Neural crest cell (in vitro differentiated cells): ENCODE measurements at places on chromosomes 3 and 15.

DNA sequence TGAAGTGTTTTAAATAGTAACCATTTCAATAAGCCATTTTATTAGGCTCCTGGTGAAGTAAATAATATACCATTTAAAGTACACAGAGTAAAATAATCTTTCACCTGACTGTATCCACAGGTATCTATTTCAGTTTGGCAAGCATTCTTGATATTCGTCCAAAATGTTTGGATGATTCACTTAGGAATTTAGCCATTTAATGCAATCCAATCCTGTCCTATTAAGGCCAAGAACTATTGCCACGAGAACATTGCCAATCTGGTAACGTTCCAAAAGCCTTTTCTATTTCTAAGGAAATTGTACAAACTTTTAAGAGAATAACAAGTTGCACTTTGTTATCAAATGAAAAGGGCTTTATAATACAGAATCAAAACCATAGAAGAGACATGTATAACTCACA is 209.8 kb upstream of the THRB start:
- no peaks in the 10 kb centered on the region for H3K36me3 ChIP-seq
- H3K27me3 ChIP-seq: no peaks in the 10 kb centered on the region
- no peak overlapping the region for H3K4me3 ChIP-seq
- no peak overlapping the region for H3K27ac ChIP-seq
- no peaks in the 10 kb centered on the region for H3K4me1 ChIP-seq

GRCh38 chr3:107699682-107700081 is 176.9 kb downstream of the BBX start:
- H3K4me1 ChIP-seq: peaks cover 32% of the 10 kb centered on the region
- H3K4me3 ChIP-seq: no peak overlapping the region
- peaks cover 6% of the 10 kb centered on the region for H3K36me3 ChIP-seq
- no peak overlapping the region for H3K27ac ChIP-seq
- DNase-seq: no peak
- no peaks in the 10 kb centered on the region for H3K27me3 ChIP-seq

DNA sequence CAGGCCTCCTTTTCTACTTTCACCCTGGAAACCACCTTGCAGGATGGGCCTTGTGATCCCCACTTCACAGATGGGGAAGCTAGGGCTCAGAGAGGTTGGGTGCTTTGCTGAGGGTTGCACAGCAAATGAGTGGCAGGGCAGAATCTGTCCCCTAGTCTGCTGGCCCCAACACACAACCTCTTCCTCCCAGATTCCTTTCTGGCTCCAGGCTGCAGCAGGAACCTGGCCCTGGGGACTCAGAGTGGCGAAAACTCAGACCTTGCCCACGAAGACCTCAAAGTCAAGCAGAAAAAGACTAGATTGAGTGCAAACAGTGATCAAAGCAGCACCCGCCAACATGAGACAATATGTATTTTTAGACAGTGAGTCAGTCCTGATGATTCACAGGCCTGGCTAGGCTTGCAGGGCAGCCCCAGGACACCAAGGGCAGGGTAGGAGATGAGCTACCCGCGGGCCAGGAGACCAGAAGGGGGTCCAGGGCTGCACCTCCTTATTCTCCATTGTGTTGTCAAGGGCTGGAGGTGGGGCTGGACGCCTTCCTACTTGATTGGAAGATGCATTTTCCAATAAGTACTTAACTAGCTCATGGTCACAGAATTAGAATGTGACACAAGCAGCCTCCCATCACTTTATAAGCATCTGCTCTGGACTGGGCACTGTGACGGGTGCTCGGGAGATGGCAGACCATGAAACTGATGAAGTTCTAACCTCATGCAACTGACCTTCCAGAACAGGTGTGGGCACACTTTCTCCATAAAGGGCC is 23.9 kb downstream of the GOLGA6L2 start:
- no peaks in the 10 kb centered on the region for H3K36me3 ChIP-seq
- DNase-seq: no peak
- H3K27me3 ChIP-seq: no peaks in the 10 kb centered on the region
- no peak overlapping the region for H3K27ac ChIP-seq

DNA sequence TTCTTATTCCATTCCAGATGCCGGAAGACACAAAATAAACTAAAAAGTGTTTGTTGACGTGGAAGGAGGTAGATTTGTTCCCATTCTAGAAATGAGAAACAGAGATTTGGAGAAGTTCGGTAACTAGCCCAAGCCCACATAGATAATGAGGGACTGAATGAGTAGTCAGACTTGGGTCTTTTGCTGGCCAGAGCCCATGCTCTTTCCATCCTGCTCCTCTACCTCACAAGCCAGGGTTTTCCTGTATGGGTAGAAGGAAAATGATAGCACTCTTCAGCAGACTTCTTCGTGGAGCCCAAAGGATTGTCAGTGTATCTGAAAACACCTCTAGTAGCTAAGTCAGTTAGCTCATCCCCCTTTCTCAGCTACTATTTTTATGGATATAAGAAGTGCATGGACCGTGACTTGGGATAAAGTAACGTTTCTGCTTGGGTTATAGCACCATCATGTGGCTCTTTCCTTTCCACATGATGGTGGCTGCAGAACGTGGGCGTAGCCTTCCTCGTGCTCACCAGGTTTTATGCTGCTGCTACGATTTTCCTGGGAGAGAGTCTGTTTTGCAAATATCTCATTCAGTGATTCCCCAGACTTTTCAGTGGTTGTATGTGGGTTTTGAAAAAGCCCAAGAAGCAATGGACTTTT is 84.6 kb downstream of the DGKG start:
- H3K36me3 ChIP-seq: no peaks in the 10 kb centered on the region
- no peak overlapping the region for H3K27ac ChIP-seq
- peaks cover 33% of the 10 kb centered on the region for H3K27me3 ChIP-seq
- no peak overlapping the region for H3K4me3 ChIP-seq
- H3K4me1 ChIP-seq: no peaks in the 10 kb centered on the region

DNA sequence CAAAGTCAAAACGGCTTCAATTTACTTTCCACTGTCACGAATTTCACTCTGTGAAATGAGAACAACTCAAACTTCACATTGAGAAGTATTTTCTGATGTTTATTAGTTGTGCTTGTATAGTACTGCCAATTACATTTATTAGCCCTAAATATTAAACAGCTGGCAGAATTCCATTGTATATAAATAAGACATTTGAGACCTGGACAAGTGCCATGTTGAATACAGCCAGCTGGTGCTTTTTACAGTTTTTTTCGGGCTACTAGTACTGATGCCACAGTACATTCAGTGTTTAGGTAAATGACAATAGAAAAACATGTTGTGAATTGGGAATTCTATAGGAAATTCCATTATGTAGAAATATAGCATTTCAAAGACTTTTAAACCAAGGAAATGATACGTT is 79.0 kb downstream of the EPHA3 start:
- H3K36me3 ChIP-seq: no peaks in the 10 kb centered on the region
- no peak overlapping the region for H3K4me3 ChIP-seq
- no peaks in the 10 kb centered on the region for H3K27me3 ChIP-seq
- DNase-seq: no peak

GRCh38 chr3:104458657-104459056 is 908.1 kb upstream of the ALCAM start:
- no peaks in the 10 kb centered on the region for H3K4me1 ChIP-seq
- no peaks in the 10 kb centered on the region for H3K36me3 ChIP-seq
- H3K4me3 ChIP-seq: no peak overlapping the region
- DNase-seq: no peak

DNA sequence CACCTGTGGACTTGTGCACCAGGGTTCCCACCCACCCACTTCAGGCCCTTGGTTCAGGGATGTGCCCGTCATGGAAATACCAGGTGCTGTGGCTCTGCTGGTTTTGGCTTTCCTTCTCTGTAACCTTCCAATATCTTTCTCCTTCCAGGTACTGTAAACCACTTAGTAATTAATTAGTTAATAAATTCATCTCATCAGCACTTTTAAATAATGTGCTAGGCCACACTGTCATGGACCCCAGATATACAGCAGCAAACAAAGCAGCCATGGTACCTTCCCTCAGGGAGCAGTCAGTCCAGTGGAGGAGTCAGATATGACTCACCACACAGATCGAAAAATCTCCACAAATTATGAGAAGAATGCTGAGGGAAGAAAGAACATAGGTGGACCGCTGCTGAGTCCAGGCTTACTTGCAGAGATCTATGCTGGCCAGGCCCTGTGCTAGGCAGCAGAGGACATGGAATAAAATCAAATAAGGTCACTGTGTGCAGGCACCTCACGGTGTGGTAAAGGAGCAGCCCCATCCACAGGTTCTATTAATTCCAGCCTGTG is 6.8 kb upstream of the GATA2 start:
- H3K36me3 ChIP-seq: no peaks in the 10 kb centered on the region
- H3K27ac ChIP-seq: no peak overlapping the region
- H3K27me3 ChIP-seq: peaks cover 85% of the 10 kb centered on the region
- no peak overlapping the region for H3K4me3 ChIP-seq
